ENCODE measurements at places on chromosomes 2 and 18.

- no peak for DNase-seq
Measured at GRCh38 chr2:133352719-133353118, 215.5 kb downstream of the NCKAP5 start.

DNA sequence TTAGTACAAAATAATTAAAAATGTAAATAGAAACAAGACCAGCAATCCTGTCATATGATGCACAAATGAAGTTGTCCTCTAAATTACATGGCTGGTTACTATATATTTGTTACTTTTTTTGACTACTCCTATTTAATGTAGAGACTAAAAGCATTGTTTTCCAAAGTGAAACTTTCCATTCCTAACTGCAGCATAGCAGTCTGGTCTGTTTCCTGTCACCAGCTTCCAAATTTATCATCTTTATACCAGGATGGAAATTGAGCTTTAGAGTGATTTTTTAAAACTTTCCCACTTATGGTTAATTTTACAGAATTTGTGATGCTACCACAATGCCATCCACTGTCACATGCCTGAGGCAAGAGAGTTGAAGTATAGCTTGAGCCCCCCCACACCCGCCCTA lies 33.5 kb upstream of the RAB27B start:
- no peak for DNase-seq

DNA sequence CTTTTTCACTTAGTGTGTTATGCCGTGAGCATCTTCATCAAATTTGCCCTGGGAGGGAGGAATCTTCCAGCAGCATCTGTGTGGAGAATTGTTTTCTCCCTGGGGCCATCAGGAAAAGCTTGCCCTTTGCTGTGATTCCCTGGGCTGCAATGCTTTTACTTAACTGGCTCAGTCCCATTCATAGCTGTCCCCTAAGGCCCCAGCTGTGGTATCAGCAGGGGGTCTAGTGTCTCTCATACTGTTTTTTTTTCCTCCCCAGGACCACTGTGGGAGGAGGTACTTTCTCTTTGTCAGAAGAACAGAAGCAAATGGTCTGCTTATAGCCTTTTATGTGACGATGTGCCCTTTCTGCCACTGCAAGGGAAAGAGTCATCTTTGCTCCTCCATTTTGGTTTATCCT lies 176.8 kb upstream of the CELF4 start:
- DNase-seq = no peak

DNA sequence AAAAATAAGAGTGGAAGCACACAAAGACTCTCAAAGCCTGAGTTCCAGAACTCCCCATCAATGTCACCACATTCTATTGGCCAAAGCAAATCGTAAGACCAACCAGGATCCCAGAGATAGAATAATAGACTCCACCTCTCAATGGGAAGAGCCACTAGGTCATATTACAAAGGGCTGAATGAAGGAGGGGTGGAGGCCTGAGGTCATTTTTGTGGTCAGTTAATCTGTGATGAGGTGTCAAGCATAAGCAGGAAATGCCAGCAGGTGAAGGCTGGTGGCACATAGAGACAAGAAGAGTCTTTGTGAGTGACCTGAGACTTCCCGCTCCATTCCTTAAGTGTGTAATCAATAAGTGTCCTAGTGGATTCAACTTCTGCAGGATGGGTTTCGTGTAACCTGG lies 144.3 kb downstream of the TFCP2L1 start:
- DNase-seq = no peak

GRCh38 chr2:229282758-229283546 lies 11.9 kb upstream of the PID1 start:
- DNase-seq = no peak

Measured in germinal center (tissue), 1 donor.